ENCODE measurements at places on chromosomes 6 and 20.
A peak's percentile ranks its signal among the peaks of the same experiment; 100 is the strongest.

- DNase-seq = peak; percentile 67
- H3K36me3 ChIP-seq = no peaks in the 10 kb centered on the region
- H3K27ac ChIP-seq = no peak overlapping the region
- H3K4me3 ChIP-seq = no peak overlapping the region
- no peaks in the 10 kb centered on the region for H3K27me3 ChIP-seq
Observed at GRCh38 chr6:40845553-40845952, 193.5 kb downstream of the UNC5CL start.

DNA sequence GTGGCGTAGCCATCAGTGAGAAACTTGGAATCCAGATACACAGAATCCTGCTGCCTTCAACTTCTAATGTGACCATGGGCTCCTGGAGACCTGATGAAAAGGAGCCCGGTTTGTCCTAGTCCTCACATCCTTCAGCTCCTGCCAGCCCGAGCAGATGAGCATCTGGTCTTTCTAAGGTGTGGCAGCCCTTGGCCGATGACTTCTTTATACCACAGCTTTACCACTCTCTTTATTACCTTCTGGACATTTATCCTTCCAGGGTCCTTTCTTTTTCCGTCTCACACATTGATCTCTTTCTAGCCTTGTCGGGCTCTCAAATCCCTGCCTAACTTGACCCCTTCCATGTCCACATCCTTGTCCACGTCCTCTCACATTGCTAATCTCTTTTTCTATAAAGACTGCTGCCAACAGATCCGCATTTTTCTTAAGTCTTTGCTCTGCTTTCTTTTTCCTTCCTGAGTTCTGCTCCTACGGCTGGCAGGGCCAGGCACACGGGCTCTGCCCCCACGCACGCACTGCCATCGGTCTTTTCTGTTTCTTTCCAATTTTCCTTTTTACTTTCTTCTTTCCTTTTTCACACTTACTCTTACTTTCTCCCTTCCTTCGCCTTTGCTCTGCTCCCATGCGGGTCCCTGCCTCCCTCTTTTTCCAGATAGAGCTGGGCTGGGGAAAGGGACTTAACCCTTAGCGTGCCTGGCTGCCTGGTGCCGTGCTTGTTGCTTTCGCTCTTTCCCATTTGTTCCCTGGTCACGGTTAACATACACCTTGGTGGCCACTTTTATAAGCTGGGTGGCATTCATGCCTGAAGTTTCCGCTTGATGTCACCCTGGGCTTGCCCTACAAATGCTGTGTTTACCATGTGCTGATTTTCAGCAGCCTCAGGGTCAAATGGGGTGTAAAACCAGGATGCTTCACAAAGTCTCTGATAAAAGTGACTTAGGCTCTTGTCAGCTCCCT, 9.4 kb upstream of the GMPR start:
- no peaks in the 10 kb centered on the region for H3K4me1 ChIP-seq
- H3K36me3 ChIP-seq = no peaks in the 10 kb centered on the region
- no peak overlapping the region for H3K4me3 ChIP-seq
- H3K27ac ChIP-seq = no peak overlapping the region
- no peak for DNase-seq

- no peaks in the 10 kb centered on the region for H3K36me3 ChIP-seq
- H3K27ac ChIP-seq = no peak overlapping the region
- no peaks in the 10 kb centered on the region for H3K27me3 ChIP-seq
- DNase-seq = no peak
- no peak overlapping the region for H3K4me3 ChIP-seq
Observed at GRCh38 chr20:11128220-11128718, 454.5 kb upstream of the JAG1 start.

DNA sequence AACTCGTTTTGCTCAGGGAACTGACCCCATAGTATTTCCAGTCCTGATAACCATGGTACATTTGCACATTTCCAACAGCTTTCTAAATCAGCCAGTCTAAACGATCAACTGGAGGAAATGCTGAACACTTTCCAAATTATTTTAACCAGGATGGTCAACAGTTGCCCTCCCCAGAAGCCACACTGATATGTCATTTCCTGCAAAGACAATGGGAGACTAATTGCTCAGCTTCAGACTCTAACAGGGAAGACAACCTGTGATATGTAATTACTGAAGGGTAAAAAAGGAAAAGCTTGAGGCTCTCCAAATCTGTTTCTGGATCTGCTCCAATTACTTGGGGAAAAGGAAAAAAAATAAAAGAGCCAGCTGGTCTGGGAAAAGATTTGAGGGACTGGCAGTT, 88.8 kb downstream of the FYN start:
- H3K27me3 ChIP-seq = peaks cover 4% of the 10 kb centered on the region
- peak overlapping the region; percentile 48 for H3K27ac ChIP-seq
- H3K4me1 ChIP-seq = peaks cover 41% of the 10 kb centered on the region
- H3K4me3 ChIP-seq = no peak overlapping the region
- no peak for DNase-seq

DNA sequence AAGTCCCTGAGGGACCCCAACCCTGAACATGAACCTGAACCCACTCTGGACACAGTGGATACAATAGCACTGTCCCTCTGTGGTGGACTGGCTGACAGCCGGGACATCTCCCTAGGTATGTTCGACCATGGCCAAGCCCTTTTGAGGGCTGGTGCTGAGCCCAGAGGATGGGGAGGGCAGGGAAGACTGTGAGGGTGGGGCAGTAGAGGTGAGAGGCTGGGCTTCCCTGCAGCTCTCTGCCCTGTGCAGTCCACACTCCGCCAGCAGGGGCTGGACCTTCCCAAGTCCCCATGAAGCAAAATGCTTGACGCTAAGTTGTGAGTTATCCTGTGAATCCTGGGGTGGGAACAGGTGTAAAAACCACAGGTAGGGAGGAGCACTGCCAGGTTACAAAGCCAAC, 11.5 kb downstream of the LPIN3 start:
- H3K4me3 ChIP-seq = no peak overlapping the region
- no peaks in the 10 kb centered on the region for H3K4me1 ChIP-seq
- no peak overlapping the region for H3K27ac ChIP-seq
- peaks cover 14% of the 10 kb centered on the region for H3K36me3 ChIP-seq
- no peak for DNase-seq
- peaks cover 11% of the 10 kb centered on the region for H3K27me3 ChIP-seq

- H3K4me3 ChIP-seq = peak overlapping the region; percentile 34
- H3K27me3 ChIP-seq = peaks cover 10% of the 10 kb centered on the region
- DNase-seq = no peak
- H3K36me3 ChIP-seq = peaks cover 7% of the 10 kb centered on the region
- H3K4me1 ChIP-seq = peaks cover 20% of the 10 kb centered on the region
Observed at GRCh38 chr20:47765271-47765670, 20.0 kb downstream of the SULF2 start.

- no peak for DNase-seq
- H3K27me3 ChIP-seq = no peaks in the 10 kb centered on the region
- H3K4me1 ChIP-seq = no peaks in the 10 kb centered on the region
- H3K27ac ChIP-seq = no peak overlapping the region
Observed at GRCh38 chr20:32918751-32919150, 60.0 kb downstream of the EFCAB8 start.

DNA sequence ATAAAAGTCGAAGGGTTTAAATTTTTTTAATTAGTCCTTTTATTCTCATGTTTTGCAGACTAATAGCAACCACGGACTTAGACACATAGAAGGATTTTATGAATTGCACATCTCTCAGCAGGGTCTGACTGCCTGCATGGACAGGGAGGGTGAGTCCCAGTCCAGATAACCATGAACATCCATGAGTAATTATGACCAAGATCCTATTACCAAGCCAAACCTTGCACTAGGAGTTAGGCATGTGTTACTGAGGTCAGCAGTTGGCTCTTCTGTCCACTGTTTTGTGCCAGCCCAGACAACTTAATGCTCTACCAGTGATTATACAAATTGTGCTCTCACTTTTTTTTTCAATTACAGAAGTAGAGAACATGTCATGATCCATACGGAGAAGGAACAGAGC, 211.2 kb downstream of the MAFB start:
- H3K27ac ChIP-seq = no peak overlapping the region
- DNase-seq = no peak
- H3K27me3 ChIP-seq = no peaks in the 10 kb centered on the region
- H3K36me3 ChIP-seq = no peaks in the 10 kb centered on the region
- H3K4me3 ChIP-seq = no peak overlapping the region
- peaks cover 2% of the 10 kb centered on the region for H3K4me1 ChIP-seq

DNA sequence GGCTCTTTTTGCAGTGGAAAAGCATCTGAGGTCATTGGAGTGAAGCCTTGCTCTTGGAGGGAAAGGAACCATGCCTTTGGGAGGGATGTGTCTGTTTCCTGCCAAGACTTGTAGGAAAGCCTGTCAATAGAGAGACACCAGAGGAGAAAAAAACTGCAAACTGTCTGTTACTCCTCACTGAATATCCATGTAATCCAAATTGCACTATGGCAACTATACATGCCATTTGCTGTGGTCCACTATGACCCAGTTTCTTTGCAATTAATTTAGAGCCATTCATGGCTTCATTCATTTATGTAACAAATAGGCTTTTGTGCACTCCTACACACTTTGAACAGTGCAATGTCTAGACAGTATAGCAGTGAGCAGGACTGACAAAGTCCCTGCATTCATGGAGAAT, 296.5 kb downstream of the SLC35F1 start:
- peaks cover 4% of the 10 kb centered on the region for H3K27me3 ChIP-seq
- DNase-seq = no peak
- no peak overlapping the region for H3K4me3 ChIP-seq
- peaks cover 7% of the 10 kb centered on the region for H3K4me1 ChIP-seq
- H3K36me3 ChIP-seq = no peaks in the 10 kb centered on the region
- H3K27ac ChIP-seq = no peak overlapping the region

- H3K4me1 ChIP-seq = peaks cover 16% of the 10 kb centered on the region
- H3K27me3 ChIP-seq = peaks cover 8% of the 10 kb centered on the region
- H3K4me3 ChIP-seq = no peak overlapping the region
- no peak overlapping the region for H3K27ac ChIP-seq
- H3K36me3 ChIP-seq = peaks cover 26% of the 10 kb centered on the region
- no peak for DNase-seq
Observed at GRCh38 chr6:24662236-24662635, 4.5 kb downstream of the TDP2 start.

DNA sequence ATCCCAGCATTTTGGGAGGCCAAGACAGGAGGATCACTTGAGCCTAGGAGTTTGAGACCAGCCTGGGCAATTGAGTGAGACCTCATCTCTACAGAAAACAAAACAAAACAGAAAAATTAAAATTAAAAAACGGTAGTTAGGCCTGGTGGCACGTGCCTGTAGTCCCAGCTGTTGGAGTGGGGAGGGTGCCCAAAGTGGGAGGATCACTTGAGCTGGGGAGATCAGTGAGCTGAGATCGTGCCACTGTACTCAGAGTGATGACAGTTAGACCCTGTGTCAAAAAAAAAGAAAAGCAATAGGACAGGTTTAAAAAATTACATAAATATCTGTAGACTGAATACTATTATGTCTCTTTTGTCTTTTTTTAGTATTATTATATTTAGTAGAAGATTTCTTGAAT, 64.3 kb downstream of the ITCH start:
- H3K4me3 ChIP-seq = no peak overlapping the region
- H3K4me1 ChIP-seq = peaks cover 15% of the 10 kb centered on the region
- H3K36me3 ChIP-seq = peaks cover 17% of the 10 kb centered on the region
- no peak for DNase-seq

DNA sequence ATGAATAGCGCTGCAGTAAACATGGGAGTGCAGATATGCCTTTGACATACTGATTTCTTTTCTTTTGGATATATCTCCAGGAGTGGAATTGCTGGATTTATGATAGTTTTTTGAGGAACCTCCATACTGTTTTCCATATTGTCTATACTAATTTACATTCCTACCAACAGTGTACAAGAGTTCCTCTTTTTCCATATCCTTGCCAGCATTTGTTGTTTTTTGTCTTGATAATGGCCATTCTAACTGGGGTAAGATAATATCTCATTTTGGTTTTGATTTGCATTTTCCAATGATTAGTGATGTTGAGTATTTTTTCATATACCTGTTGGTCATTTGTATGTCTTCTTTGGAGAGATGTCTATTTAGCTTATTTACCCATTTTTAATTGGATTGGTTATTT, 3.3 kb downstream of the SYCP2L start:
- no peak for DNase-seq
- no peak overlapping the region for H3K4me3 ChIP-seq
- H3K27ac ChIP-seq = no peak overlapping the region
- H3K36me3 ChIP-seq = no peaks in the 10 kb centered on the region
- H3K4me1 ChIP-seq = peaks cover 9% of the 10 kb centered on the region

DNA sequence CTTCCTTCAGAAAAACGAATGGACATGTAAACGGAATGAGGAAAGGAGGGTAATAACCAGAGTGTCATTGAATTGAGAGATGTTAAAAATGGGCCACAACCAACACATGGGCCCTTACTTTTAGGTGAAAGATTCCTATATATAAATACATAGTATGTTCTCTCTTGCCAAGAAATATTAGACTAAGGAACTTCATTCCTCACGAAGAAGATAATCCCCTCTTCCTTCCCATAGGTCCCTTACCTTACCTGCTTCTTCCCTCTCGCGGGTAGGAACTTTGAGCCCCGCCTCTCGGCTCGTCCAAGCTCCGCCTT, 295 bp upstream of the TBC1D22B start:
- no peak for DNase-seq
- H3K27me3 ChIP-seq = peaks cover 8% of the 10 kb centered on the region
- peak overlapping the region; percentile 97 for H3K4me3 ChIP-seq
- peaks cover 25% of the 10 kb centered on the region for H3K4me1 ChIP-seq
- H3K36me3 ChIP-seq = peaks cover 8% of the 10 kb centered on the region

GRCh38 chr20:52084727-52085126, 106.9 kb downstream of the ZFP64 start:
- DNase-seq = no peak
- no peaks in the 10 kb centered on the region for H3K4me1 ChIP-seq
- no peaks in the 10 kb centered on the region for H3K27me3 ChIP-seq
- H3K4me3 ChIP-seq = no peak overlapping the region

GRCh38 chr20:49747707-49748524, 34.2 kb upstream of the B4GALT5 start:
- no peaks in the 10 kb centered on the region for H3K36me3 ChIP-seq
- DNase-seq = peak; percentile 7
- H3K4me3 ChIP-seq = no peak overlapping the region
- peak overlapping the region; percentile 72 for H3K27ac ChIP-seq
- peaks cover 6% of the 10 kb centered on the region for H3K27me3 ChIP-seq

- H3K27me3 ChIP-seq = no peaks in the 10 kb centered on the region
- H3K4me1 ChIP-seq = no peaks in the 10 kb centered on the region
- no peak for DNase-seq
- H3K4me3 ChIP-seq = no peak overlapping the region
Observed at GRCh38 chr6:68126089-68126749, 508.9 kb upstream of the ADGRB3 start.

GRCh38 chr20:10924644-10925201, 250.9 kb upstream of the JAG1 start:
- DNase-seq = no peak
- H3K4me3 ChIP-seq = no peak overlapping the region
- H3K36me3 ChIP-seq = no peaks in the 10 kb centered on the region

Measured in endothelial cell (in vitro differentiated cells).